ENCODE measurements at places on chromosomes 12 and 14.

DNA sequence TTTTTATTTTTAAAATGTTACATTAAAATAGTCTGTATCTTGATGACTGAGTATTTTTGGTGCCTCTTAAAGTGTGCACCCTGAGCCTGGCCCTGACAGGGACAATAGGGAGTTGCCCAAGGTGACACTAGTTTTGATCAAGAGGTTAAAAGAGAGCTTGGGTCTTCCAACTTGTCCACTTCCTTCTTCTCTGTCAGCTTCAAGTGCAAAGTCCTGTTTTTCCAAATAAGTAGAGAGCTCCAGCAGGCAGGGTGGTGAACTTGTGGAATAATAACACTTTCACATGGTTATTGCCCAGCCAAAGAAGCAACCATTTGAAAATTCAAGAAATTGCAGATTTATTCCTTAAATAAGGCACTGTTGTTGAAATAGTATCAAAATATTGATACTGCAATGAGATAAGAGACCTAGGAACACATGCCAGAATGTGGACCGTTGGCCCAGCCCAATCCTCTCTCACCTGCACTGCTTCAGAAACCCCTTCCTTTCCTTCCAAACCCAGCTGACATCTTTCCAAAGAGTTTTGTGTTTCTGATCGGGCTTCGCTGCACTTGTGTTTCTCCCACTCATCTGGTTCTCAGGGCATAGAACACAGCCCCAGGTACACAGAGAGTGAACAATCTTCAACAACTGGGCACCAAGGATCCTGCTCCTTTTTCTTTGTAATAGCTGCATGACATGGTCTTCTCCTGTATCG is 13.8 kb upstream of the COL2A1 start:
- DNase-seq: no peak

DNA sequence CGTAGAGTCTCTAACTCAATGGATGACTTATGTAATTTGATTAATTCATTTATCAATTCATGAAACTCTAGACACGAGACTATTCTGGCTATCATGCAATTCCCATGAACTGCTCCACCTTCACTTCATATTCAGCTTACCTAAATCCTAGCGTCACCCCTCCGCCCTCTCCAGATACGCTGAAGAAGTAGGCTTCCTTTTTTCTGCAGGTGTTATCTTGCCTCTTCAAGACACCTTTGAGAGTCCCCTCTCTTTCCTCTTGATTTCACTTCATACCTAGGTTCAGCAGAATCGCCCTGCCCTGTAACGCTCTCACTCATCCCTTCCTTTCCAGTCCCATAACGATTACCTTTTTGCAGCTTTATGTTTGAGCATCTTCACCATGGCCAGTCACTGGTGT is 4.0 kb upstream of the RNASE4 start:
- no peak for DNase-seq

GRCh38 chr12:6211421-6211869 is 11.2 kb downstream of the CD9 start:
- no peak for DNase-seq

- DNase-seq: no peak
Measured at GRCh38 chr14:99883866-99884650, 90.8 kb downstream of the EML1 start.

- DNase-seq: no peak
Measured at GRCh38 chr12:111203969-111204368, 164.9 kb downstream of the PHETA1 start.

- no peak for DNase-seq
Measured at GRCh38 chr14:93369713-93370266, 22.8 kb downstream of the COX8C start.

DNA sequence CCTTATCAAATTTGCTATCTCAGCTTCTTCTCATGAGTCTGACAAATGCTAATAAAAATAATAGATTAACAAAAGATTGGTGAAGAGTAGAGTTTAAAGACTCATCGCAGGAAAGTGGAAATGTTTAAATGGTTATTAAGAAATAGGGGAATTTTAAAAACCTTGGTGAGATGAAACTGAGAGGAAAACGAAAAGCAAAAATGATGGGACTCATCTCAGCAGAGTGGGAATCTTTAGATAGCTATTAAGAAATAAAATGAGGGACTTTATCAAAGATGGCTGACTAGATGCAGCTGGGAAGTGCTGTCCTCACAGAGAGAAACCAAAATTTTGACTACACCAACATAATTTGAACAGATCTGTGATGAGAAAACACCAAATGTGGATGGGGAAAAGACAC is 79.2 kb upstream of the CD163 start:
- DNase-seq: no peak

Data from cortex of kidney (tissue), 1 donor.